Osteocyte (in vitro differentiated cells): ENCODE measurements at places on chromosomes 11 and 22.
A peak's percentile ranks its signal among the peaks of the same experiment; 100 is the strongest.

GRCh38 chr22:36197514-36198146 lies 4.0 kb downstream of the APOL4 start:
- H3K27me3 ChIP-seq, result peaks cover 4% of the 10 kb centered on the region
- peaks cover 37% of the 10 kb centered on the region for H3K4me1 ChIP-seq
- H3K27ac ChIP-seq, result peak overlapping the region; percentile 85
- DNase-seq, result no peak

DNA sequence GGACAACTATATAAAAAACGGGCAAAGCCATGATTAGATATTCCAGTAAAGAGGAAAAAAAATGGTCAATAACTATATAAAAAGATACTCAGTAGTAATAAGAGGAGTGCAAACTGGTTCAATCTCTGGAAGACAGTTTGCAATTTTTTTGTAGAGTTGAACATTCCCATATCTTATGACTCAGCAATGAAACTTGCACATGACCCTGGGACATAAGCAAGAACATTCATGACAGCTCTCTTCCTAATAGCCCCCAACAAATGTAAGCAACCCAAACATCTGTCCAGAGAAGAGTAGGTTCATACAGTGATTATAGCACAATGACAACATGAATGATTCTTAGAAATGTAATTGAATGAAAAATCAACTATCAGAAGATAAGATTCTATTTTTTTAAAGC lies 21.8 kb upstream of the CSF2RB start:
- H3K4me3 ChIP-seq, result no peak overlapping the region
- DNase-seq, result no peak
- H3K27ac ChIP-seq, result no peak overlapping the region
- H3K36me3 ChIP-seq, result no peaks in the 10 kb centered on the region
- no peaks in the 10 kb centered on the region for H3K4me1 ChIP-seq
- peaks cover 39% of the 10 kb centered on the region for H3K27me3 ChIP-seq

- peaks cover 13% of the 10 kb centered on the region for H3K36me3 ChIP-seq
- H3K4me3 ChIP-seq, result no peak overlapping the region
- no peak overlapping the region for H3K27ac ChIP-seq
- no peak for DNase-seq
- H3K4me1 ChIP-seq, result peaks cover 3% of the 10 kb centered on the region
Measured at GRCh38 chr11:58597486-58598144, 18.8 kb downstream of the ZFP91 start.

- H3K27ac ChIP-seq, result no peak overlapping the region
- no peak for DNase-seq
- no peaks in the 10 kb centered on the region for H3K36me3 ChIP-seq
- peaks cover 21% of the 10 kb centered on the region for H3K4me1 ChIP-seq
- H3K27me3 ChIP-seq, result no peaks in the 10 kb centered on the region
Measured at GRCh38 chr11:86755146-86755545, 45.2 kb upstream of the PRSS23 start.

GRCh38 chr22:41341990-41342389 lies 39.8 kb upstream of the TEF start:
- H3K4me3 ChIP-seq, result no peak overlapping the region
- no peak overlapping the region for H3K27ac ChIP-seq
- no peak for DNase-seq
- H3K36me3 ChIP-seq, result peaks cover 27% of the 10 kb centered on the region
- H3K27me3 ChIP-seq, result no peaks in the 10 kb centered on the region
- H3K4me1 ChIP-seq, result no peaks in the 10 kb centered on the region

DNA sequence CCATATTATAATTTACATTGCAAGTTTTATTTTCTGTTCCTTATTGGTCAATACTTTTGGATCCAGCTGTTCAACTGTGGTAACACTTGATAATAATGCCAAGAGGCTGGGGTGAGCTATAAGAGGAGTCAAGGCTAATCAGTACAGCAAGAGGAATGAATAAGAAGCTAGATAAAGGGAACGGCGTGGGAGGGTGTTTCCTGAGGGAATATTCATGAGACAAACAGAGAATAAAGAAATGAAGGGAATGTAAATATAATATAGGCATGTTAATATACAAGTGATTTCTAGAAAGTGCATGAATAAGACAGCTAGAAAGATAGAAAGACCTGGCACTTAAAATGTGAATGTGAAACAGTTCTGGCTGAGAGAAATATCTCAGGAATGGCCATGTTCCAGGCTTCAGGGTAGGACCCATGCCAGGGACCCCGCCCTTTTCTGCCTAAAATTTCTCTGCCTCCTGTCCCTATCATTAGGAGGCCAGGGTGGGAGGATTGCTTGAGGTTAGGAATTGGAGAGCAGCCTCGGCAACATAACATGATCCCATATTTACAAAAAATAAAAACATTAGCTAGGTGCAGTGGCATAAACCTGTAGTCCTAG lies 3.9 kb downstream of the OR51B4 start:
- no peak overlapping the region for H3K27ac ChIP-seq
- no peaks in the 10 kb centered on the region for H3K36me3 ChIP-seq
- DNase-seq, result no peak
- peaks cover 39% of the 10 kb centered on the region for H3K27me3 ChIP-seq
- peaks cover 6% of the 10 kb centered on the region for H3K4me1 ChIP-seq
- no peak overlapping the region for H3K4me3 ChIP-seq

DNA sequence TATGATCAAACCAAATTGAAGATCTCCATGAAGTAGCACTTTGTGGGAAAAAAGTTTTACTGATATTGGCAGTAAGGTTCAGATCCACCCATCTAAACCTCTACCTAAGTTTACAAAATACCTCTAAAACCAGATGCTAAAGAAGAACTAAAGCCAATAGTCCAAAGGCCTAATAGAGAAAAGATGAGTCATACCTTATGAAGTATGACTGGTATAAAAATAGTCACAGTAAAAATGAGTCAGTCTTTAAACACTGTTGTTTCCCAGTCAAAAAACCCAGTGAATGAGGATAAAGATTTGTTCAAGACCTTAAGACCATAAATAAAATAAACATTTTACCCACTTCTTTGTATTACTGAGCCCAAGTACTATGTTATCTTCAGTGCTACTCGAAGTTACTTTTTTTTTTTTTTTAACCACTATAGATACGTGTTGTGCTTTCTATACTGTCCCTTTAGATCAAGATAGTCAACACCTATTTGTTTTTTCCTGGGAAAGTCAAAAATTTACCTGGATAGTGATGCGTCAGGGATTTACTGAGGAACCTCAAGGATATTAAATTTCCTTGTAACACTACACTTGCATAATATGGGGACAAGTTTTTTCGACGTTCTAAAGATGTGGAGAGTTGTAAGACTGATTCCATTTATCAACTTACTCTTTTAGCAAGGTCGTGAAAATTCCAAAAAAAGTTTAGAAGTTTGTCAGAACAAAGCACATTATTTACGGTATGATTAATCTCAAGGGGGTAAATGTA lies 87.3 kb downstream of the CCDC73 start:
- H3K4me3 ChIP-seq, result no peak overlapping the region
- peaks cover 2% of the 10 kb centered on the region for H3K27me3 ChIP-seq
- H3K27ac ChIP-seq, result no peak overlapping the region
- no peak for DNase-seq

DNA sequence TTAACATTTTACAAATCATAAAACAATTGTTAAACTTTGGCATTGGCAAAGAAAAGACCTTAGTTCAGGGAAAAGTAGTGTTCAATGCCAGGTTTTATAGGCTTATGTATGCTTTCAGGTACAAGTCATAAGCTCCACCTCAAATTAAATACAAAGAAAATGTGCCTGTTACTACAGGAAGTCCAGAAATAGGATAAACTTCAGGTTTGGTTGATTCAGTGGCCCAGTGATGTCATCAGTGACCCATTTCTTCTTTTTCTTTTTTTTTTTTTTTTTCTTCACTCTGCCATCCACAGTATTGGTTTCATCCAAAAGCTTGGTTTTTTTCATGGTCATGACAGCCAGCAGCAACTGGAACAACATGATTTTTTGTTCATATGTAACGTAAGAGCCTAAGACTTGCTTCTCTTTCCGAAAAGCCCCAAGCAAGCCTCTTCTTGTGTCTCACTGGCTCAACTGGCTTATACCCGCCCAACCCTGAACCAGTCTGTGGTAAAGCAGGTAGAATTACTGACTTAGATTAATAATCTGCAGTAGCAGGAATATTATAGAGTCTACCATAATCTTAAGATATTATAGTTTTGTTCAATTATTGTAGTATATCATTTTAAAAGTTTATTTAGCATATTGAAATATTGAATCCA lies 46.2 kb downstream of the TTC17 start:
- H3K4me3 ChIP-seq, result no peak overlapping the region
- no peak for DNase-seq
- peaks cover 49% of the 10 kb centered on the region for H3K36me3 ChIP-seq
- no peak overlapping the region for H3K27ac ChIP-seq
- H3K4me1 ChIP-seq, result no peaks in the 10 kb centered on the region

DNA sequence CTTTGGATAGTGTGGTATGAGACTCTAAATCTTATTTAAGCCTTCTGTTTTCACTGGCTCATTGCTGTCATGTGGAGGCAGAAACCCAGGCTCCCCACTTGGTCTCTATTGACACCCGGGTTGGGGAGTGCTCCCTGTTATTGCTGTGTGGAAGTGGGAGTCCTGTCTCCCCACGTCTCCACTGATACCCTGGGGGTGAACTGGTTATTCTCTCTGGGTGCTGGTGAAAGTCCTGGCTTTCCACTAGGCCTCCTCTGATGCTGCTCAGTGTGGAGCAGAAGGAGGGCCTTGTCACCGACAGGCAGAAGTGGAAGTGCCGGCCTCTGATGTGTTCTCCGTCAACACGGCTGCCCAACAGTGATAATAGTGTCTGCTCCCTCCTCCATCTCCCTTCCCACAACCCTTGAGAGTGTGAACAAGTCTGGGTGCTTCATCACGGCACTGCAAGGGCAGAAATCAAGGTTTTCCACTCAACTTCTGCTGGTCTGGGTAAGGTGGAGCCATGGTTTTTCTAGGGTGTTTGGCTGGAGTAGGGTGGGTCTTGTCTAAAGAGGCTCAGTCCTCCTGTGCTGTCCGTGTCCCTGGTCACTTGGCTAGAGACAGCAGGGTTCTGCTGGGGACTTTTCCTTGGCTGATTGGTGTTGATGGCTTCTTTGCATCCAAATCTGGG lies 240.7 kb upstream of the B3GAT1 start:
- no peak overlapping the region for H3K27ac ChIP-seq
- H3K4me1 ChIP-seq, result no peaks in the 10 kb centered on the region
- DNase-seq, result peak; percentile 57
- peaks cover 20% of the 10 kb centered on the region for H3K27me3 ChIP-seq

- DNase-seq, result no peak
- H3K27me3 ChIP-seq, result no peaks in the 10 kb centered on the region
- peaks cover 4% of the 10 kb centered on the region for H3K4me1 ChIP-seq
- no peaks in the 10 kb centered on the region for H3K36me3 ChIP-seq
Measured at GRCh38 chr11:35598254-35599125, 19.8 kb upstream of the FJX1 start.

GRCh38 chr22:47154621-47155081 lies 392.2 kb downstream of the TBC1D22A start:
- no peak overlapping the region for H3K27ac ChIP-seq
- H3K36me3 ChIP-seq, result peaks cover 2% of the 10 kb centered on the region
- no peak overlapping the region for H3K4me3 ChIP-seq
- H3K27me3 ChIP-seq, result no peaks in the 10 kb centered on the region
- DNase-seq, result no peak

- H3K27ac ChIP-seq, result peak overlapping the region; percentile 90
- H3K4me1 ChIP-seq, result peaks cover 76% of the 10 kb centered on the region
- H3K4me3 ChIP-seq, result no peak overlapping the region
- no peaks in the 10 kb centered on the region for H3K27me3 ChIP-seq
- DNase-seq, result peak; percentile 86
Measured at GRCh38 chr11:66326261-66327111, 9.6 kb upstream of the CD248 start.

DNA sequence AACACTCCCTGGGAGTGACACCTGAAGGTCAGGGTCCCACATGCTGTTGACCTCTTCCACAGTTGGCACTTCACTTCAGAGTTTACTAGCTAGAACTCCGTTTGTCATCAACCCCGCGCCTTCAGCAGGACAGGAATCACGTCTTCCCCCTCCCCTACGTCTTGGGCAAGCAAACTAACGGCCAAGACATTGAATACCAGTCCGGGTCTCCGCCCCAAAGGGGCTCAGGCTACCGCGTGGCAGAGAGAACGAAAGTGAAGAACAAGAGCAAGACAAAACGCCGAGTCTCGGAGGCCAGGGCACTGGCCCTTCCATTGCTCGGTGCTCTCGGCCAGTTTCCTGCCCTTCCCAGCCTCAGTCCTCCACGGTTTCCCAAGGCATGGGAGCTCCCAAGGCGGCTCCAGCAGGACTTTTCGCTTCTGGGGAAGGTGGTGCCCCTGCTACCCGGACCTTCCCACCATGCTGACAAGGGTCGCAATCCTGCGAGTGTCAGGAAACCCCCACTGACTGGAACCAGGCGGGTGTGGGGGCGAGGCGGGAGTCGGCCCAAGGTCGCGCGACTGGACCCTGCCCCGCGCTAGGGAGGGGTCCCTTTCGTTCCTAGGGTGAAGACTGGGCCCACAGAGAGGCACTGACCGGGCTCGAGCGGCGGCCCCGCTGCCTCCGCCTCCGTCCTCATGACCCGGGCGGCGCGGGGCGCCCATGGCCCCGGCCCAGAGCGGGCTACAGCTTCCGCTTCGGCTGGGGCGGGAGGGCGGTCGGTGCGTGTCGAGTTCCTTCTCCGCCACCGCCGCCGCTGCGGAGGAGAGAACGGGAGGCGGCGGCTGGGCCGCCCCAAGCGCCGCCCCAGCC lies at the start of gene GUCD1:
Gene GUCD1, minus strand, starts transcription at position 826 of the 852 bp plus-strand sequence. Its CDS starts 147 bp downstream, at position 679.
- no peak for DNase-seq
- H3K27me3 ChIP-seq, result no peaks in the 10 kb centered on the region
- peak within 1 kb of the TSS; percentile 97 for H3K4me3 ChIP-seq
- H3K27ac ChIP-seq, result peak within 1 kb of the TSS; percentile 99

- no peaks in the 10 kb centered on the region for H3K4me1 ChIP-seq
- H3K36me3 ChIP-seq, result no peaks in the 10 kb centered on the region
- no peak for DNase-seq
- H3K27ac ChIP-seq, result no peak overlapping the region
- H3K27me3 ChIP-seq, result peaks cover 29% of the 10 kb centered on the region
Measured at GRCh38 chr11:117936973-117937372, 7.8 kb upstream of the TMPRSS13 start.

DNA sequence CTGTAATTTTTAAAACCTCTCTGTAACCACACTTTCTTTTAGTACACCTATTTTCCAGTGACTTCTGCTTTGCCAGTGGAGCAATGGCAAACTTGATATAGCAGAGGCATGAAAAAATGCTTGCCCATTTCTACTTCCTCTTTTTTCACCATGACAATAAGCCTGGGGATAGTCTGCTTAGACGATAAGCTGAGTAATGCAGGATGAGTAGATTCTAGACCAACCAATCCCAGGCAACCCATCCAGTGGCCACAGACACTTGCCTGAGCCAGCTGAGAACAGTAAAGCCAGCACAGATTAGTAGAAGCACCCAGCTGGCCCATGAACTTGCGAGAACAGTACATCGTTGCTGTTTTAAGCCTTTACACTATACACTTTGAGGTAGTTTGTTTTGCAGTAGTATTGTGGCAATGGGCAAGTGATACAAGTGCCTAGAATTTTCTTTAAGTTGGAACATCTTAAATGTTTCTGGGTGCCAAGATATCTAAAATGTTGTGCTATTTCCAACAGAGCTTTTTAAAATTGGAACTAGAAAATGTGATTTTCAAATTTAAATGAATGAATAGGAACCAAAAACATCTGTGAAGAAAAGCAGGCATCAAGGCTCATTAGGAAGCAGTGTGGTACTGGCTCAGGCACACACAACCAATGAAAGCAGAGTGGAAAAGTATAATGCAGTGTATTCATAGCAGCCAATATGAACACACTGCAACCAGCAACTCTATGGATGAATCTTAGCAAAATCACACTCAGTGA lies 37.7 kb downstream of the DDI1 start:
- no peak overlapping the region for H3K27ac ChIP-seq
- DNase-seq, result no peak
- H3K4me1 ChIP-seq, result no peaks in the 10 kb centered on the region

GRCh38 chr11:114062272-114062671 lies 2.8 kb downstream of the ZBTB16 start:
- H3K27ac ChIP-seq, result no peak overlapping the region
- H3K4me1 ChIP-seq, result peaks cover 20% of the 10 kb centered on the region
- H3K27me3 ChIP-seq, result peaks cover 11% of the 10 kb centered on the region
- DNase-seq, result no peak
- peaks cover 32% of the 10 kb centered on the region for H3K36me3 ChIP-seq
- H3K4me3 ChIP-seq, result peak overlapping the region; percentile 10
